ENCODE measurements at places on chromosomes 5 and 9. TPM values are rescaled to one million over a fixed set of nuclear protein-coding genes. Genes with fewer than 3 reads are reported as not detected.

The SPINK13 gene
- not detected for total RNA-seq

DNA sequence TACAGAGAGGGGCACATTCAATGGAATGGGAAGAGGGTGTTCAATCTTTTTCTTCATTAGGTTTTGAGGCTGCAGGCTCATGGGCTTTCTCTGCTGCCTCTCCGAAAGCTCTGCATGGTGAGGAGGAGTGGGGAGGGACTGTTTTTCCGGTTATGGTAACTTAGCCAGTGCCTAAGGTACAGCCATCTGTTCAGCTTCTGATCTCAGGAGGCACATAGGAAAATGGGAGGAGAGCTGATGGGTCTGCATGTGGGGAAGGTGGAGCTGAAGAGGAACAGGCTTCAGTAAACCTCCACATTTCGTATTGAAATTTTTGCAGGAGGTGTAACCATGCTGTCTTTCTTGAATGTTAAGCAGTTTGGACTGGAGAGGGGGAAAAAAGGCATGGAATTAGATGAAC is 1020.4 kb upstream of the WWC1 start:
- DNase-seq, result no peak

The TAF11L4 gene
- total RNA-seq, result not detected

DNA sequence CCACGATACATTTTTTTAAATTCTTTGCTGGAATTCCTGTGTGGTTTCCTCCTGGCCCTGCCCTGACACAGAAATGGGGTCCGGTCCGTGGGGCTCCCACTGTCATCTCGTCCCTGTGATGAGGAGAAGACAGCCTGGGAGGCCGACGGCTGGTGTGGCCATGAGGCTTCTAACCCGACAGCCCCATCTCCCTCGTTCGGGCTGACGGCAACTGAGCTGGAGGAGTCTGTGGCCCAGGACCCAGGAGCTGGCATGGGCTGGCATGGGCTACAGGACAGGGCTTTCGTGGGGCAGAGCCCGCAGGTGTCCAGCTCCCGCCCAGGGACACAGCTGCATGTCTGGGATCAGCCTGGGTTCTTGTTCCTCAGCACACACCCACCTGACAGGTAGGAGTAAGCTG is 13.8 kb downstream of the LCN9 start:
- no peak for DNase-seq

DNA sequence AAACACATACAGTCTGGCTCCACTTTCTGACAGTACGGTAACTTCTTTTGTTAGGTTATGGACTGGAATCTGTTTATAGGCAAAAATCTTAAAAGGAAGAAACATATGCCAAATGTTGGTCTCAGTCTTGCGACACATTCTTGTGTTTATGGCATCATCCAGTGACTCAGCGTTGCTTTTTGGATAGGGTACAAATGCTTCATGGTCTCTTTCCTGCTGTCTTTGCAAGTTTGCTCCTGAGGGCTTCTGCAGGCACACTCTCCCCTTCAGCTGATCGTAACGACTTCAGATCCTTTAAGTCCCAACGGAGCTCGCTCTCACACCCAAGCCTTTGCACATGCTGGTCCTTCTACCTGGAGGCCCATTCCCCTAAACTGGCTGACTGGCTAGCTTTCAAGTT is 23.6 kb upstream of the TNFSF8 start:
- no peak for DNase-seq

- no peak for DNase-seq
Observed at GRCh38 chr9:24487946-24488345, 57.8 kb downstream of the IZUMO3 start.

The GTF3C4 gene
- total RNA-seq, result 17.9 TPM

The SUSD3 gene
- total RNA-seq, result 62.3 TPM
